ENCODE measurements at places on chromosomes 2 and 18. TPM values are rescaled to one million over a fixed set of nuclear protein-coding genes. Genes with fewer than 3 reads are reported as not detected.

GRCh38 chr18:27447451-27447881 is 262.4 kb upstream of the CHST9 start:
- no peak overlapping the region for H3K27ac ChIP-seq
- no peaks in the 10 kb centered on the region for H3K36me3 ChIP-seq
- no peak overlapping the region for H3K4me3 ChIP-seq
- no peak for DNase-seq
- H3K4me1 ChIP-seq = no peaks in the 10 kb centered on the region

The NHEJ1 gene
- 10.3 TPM for total RNA-seq

DNA sequence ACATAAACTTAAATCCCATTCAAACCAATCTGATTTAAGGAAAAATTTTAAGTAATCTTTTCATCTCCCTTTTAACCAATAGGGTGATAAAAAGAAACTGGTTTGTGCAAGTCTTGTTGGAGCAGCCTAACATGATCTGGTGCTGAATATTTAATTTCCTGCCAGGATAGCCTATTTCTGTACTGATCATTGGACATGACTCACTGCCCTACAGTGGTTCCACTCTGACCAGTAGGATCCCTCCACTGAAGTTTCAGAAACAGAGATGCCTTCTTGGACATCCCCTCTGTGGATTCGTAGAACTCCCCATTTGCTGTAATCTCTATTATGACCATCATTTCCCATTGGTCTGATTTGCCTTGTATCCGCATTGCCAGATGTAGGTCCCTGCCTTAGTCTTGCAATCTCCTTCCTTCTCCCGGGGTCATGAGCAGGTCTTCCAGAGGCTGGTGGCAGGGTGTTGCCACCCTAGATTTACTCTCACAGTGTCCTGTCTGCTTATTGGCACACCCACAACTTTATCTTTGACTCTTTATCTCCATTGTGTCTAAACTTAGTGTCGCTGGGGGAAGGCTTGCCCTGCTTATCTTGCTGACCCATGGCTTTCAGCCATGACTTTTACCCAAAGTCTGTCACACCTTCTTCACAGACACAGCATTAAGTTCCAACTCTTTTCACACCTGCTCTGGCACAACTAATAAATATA is 12.3 kb upstream of the SETBP1 start:
- H3K4me3 ChIP-seq = no peak overlapping the region
- no peaks in the 10 kb centered on the region for H3K27me3 ChIP-seq
- no peak for DNase-seq
- no peak overlapping the region for H3K27ac ChIP-seq
- H3K36me3 ChIP-seq = no peaks in the 10 kb centered on the region
- no peaks in the 10 kb centered on the region for H3K4me1 ChIP-seq

The EVA1A gene
- 1.1 TPM for total RNA-seq

GRCh38 chr2:229419158-229419557 is 148.1 kb upstream of the PID1 start:
- no peaks in the 10 kb centered on the region for H3K36me3 ChIP-seq
- peaks cover 35% of the 10 kb centered on the region for H3K4me1 ChIP-seq
- no peaks in the 10 kb centered on the region for H3K27me3 ChIP-seq
- H3K4me3 ChIP-seq = no peak overlapping the region
- DNase-seq = no peak

The TDRD15 gene
- total RNA-seq = 0.42 TPM

DNA sequence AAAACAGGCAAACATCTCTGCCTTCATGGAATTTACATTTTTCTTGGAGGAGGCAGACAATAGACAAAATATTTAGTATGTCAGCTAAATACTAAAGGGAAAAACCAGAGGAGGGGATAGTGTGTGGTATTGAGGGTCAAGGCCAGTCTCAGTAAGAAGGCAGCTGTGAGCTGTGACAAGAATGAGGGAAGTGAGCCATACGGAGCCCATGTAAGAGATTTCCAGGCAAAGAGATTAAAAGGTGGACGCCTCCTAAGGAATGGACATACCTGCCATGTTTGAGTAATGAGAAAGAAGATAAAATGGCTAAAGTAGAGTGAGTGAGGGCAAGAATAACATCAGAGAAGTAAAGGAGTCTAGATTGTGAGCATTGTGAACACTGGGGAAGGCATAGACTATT is 2.2 kb upstream of the SCN2A start:
- no peaks in the 10 kb centered on the region for H3K27me3 ChIP-seq
- H3K27ac ChIP-seq = no peak overlapping the region
- no peak for DNase-seq
- no peaks in the 10 kb centered on the region for H3K4me1 ChIP-seq
- no peak overlapping the region for H3K4me3 ChIP-seq

- no peaks in the 10 kb centered on the region for H3K4me1 ChIP-seq
- H3K4me3 ChIP-seq = no peak overlapping the region
- H3K36me3 ChIP-seq = no peaks in the 10 kb centered on the region
- H3K27me3 ChIP-seq = no peaks in the 10 kb centered on the region
- H3K27ac ChIP-seq = no peak overlapping the region
These were observed 441.7 kb downstream of the ZNF521 start for GRCh38 chr18:24910221-24910620.

DNA sequence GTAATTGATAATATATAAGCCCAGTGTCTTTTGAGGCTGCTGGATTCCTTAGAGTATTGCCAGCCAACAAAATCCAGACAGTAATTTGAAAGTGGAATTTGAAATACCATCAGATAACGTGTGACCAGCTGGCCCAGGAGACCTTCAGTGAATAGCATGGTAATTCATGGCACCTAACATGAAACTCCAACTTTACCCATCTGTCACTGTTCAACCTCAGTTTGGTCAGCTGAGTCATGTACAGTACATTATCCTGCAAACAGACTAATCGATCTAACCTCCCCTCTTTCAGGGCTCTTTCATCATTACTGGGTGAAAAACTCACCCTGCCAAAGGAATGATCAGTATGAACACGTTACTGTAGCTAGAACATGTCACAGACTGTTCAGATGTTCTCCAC is 230.6 kb downstream of the DOK6 start:
- no peaks in the 10 kb centered on the region for H3K27me3 ChIP-seq
- no peaks in the 10 kb centered on the region for H3K36me3 ChIP-seq
- no peak overlapping the region for H3K27ac ChIP-seq
- H3K4me1 ChIP-seq = no peaks in the 10 kb centered on the region
- H3K4me3 ChIP-seq = no peak overlapping the region

DNA sequence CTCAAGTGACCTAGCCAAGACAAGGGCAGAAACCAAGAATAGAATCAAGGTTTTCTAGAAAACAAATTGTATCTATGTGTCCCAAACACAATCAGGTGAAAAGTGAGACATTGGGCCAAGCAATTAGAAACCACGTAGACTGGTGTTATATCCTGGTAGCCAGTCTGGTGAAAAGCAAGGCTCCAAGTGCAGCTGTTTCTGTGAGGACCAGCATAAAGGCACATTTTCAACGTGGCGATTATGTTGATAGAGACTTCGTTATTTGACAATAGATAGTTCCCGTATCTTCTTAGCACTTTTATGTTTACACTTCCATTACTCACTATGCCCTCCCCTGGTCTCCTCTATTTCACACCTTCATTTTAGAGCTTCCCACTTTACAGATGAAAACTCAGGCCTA is 103.2 kb upstream of the ZFP36L2 start:
- no peaks in the 10 kb centered on the region for H3K36me3 ChIP-seq
- no peak overlapping the region for H3K4me3 ChIP-seq

DNA sequence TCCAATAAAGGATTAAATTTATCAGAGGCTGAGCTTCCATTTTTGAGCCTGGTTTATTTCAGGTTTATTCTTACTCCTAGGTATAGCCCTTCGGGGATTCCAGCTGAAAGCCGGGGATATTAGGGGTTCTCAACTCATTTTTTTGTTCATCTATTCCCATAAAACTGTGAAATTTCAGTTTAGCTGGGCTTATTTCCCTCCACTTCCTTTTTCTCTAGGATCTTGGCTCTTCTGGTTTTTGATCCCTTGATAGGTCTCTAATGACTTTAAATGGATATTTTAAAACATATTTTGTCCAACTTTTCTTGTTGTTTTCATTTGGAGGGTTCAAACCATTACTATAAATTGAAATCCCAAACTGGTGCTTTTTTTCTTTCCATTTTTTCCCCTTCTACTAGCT is 23.6 kb upstream of the ZNF512 start:
- no peaks in the 10 kb centered on the region for H3K27me3 ChIP-seq
- no peak overlapping the region for H3K27ac ChIP-seq
- H3K4me1 ChIP-seq = no peaks in the 10 kb centered on the region
- H3K4me3 ChIP-seq = no peak overlapping the region
- H3K36me3 ChIP-seq = no peaks in the 10 kb centered on the region
- no peak for DNase-seq

The HOXD8 gene
- 11.2 TPM for total RNA-seq

DNA sequence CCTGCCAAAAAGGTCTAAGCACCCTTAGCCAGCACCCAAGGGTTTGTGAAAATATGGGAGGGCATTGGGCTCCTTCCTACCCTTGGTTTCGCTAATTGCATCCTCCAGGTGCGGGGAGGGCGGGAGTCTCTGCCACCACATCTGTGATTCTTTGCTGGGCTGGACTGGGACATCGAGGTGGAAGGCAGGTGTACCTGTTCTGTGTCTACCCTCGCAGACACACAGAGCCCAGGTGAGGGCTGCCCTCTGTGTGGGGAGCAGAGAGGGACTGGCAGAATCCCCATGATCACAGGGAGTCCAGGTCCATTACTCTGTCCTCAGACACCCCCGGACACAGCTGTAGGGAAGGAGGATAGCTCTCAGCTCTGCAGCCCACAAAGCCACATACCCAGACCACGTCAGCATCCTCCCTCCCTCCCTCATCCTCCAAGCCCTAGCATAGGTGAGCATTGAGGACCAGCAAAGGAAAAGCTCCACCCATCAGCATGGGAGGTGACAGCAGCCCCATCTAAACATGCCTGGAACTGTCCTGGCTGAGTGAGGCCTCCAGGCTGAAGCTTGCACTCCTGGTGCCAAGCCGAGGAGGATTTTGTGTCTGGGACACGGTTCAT is 49.8 kb downstream of the PLB1 start:
- H3K27me3 ChIP-seq = no peaks in the 10 kb centered on the region
- DNase-seq = no peak
- H3K36me3 ChIP-seq = no peaks in the 10 kb centered on the region
- no peak overlapping the region for H3K4me3 ChIP-seq

The DOCK10 gene
- total RNA-seq = 44.9 TPM

The CD207 gene
- not detected for total RNA-seq

The IL36A gene
- total RNA-seq = not detected

The TMEM178A gene
- total RNA-seq = 6.5 TPM

GRCh38 chr2:217150236-217150635 is 290.4 kb upstream of the TNP1 start:
- peaks cover 4% of the 10 kb centered on the region for H3K4me1 ChIP-seq
- H3K36me3 ChIP-seq = no peaks in the 10 kb centered on the region
- no peaks in the 10 kb centered on the region for H3K27me3 ChIP-seq
- DNase-seq = no peak
- H3K4me3 ChIP-seq = no peak overlapping the region

The OTOS gene
- not detected for total RNA-seq
